ENCODE measurements at places on chromosomes 6 and 20.

DNA sequence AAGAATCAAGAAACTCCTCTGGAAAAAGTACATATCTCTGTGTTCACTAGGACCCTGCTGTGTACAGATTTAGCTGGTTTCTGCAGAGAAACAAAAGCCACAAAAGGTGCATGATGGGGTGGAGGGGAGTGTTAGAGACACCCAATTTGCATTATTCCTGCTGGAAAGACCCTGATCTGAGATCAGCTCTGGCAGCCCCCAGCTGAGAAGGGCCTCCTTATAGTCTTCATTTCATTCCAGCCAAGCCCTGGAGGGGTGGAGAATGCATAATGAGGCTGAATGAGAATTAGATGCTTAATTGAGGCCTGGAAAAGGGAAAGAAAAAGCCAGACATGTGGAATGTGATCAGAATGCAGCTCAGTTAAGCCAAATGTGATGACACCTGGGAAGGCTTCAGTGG is 545.6 kb downstream of the KIF16B start:
- no peak for DNase-seq

GRCh38 chr20:37290158-37290810 is 829 bp downstream of the MANBAL start:
- DNase-seq: no peak

DNA sequence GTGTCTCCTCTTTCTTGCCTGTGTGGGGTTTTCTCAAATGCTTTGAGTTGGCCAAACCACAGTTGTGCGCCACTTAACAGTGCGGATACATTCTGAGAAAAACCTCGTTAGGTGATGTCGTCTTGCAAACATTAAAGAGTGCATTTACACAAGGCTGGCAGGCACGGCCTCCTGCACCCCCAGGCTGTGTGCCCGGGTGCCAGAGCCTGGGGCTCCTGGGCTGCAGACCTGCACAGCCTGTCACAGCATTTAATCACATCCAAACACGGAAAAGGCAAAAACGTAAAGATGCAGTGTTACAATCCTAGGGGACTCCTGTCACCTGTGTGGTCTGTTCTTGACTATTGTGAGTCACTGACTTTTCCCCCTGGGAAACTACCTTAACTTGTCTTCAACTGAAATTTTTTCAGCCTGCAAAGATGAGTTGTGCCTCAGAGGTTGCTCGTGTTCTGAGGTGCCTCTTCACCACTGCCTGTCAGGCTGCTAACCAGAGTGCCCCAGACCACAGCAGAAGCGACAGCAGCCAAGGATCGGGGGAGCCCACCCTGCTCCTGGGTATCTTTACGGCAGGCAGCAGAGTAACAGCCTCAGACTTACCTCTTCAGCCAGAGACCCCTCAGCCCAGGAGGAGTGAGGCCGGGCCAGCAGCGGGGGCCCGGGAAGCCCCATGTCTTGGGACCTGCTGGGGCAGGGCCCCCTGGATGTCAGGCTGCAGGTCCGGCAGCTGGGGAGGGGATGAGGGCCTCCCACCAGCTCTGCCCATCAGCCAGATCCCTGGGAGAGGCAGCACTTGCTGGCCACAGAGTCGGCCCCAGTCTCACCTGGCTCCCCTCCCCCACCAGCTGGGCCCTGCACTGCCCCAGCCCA is 683 bp upstream of the C20orf204 start:
- DNase-seq: no peak

GRCh38 chr6:56984361-56984760 is 29.5 kb downstream of the BEND6 start:
- DNase-seq: peak; percentile 30

- DNase-seq: no peak
Observed at GRCh38 chr6:147821295-147821897, 312.9 kb downstream of the SAMD5 start.

- DNase-seq: peak; percentile 14
Observed at GRCh38 chr6:148021699-148022098, 320.9 kb upstream of the SASH1 start.

- no peak for DNase-seq
Observed at GRCh38 chr6:28727559-28728211, 196.1 kb downstream of the TRIM27 start.

GRCh38 chr6:52543729-52544601 is 32.9 kb downstream of the TRAM2 start:
- DNase-seq: no peak

DNA sequence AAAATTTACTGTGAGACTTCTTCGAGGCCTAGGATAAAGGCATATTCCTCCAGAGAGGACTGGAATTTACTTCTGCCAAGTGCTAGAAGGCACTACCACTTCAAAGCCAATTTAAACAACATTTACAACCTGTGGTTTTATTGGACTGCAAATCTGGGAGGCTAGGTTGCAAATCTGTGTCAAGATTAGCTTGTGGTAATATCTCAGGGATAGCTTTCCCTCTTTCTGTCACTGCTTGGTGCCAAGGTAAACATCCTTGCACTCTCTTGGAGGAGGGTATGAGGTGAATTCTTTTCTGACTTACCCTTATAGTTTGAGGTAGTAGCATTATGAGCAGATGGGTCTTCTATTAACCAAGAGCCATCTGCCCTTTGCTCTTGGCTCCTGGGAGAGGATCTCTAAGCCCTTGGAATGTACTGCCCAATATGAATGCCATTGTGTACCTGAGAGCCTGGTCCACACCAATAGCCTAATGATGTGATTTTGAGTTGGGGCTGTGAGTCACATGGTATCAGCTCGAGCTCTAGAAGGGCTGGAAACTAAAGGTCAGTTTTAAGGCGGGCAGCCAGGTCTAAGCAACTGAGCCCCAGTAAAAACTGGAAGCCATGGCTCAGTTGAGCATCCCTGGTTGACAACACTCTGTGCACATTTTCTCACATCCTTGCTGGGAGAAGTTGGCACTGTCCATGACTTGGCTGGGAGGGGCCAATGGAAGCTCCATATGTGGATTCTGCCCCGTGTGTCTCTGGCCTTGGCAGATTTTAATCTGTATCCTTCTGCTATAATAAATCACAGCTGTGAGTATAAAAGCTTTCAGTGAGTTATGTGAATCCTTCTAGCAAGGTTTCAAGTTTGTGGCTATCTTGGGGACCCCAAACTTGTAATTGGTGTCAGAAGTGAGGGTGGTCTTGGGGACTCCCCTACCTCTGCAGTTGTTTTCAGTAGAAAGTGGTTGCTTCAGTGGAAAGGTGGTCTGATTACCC is 188.1 kb downstream of the UBE3D start:
- no peak for DNase-seq
